ENCODE measurements at places on chromosomes 5 and 9. TPM values are rescaled to one million over a fixed set of nuclear protein-coding genes. Genes with fewer than 3 reads are reported as not detected.

GRCh38 chr5:137782984-137783536, 28.9 kb upstream of the HNRNPA0 start:
- DNase-seq: no peak

The PCDH1 gene
- 10.0 TPM for polyA plus RNA-seq

- DNase-seq: no peak
Observed at GRCh38 chr5:142432369-142432863, 107.6 kb upstream of the SPRY4 start.

DNA sequence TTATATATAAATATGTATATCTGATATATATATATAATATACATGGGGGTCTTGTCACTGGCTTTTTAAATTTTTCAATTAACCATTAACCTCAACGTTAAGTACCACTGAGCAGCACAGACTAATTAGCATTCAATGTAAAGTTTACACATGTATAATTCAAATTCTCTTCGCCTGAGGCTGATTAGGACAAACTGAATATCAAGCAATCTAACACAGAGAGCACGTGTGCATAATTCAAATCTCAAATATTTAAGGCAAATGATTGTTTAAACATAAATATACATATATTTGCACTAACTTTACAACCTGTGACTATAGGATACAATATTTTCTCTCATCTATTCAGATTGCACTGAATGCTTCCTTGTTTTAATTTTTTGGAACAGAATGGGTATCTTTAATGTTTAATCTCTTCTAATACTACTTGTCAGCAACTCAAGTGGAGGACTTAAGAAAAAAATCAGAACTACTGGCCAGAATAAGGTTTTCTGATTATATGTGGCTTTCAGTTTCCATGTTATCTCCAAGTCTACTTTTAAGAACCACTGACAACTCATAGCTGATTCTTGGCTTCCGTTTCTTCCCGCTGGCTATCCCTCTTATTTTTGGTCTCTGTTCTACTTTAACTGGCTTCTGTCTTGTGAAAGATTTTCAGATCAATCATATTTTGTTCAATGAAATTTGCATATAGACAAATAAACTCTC, 204.8 kb downstream of the MLLT3 start:
- DNase-seq: no peak

GRCh38 chr9:133823189-133824105, 85.3 kb upstream of the SARDH start:
- DNase-seq: no peak

DNA sequence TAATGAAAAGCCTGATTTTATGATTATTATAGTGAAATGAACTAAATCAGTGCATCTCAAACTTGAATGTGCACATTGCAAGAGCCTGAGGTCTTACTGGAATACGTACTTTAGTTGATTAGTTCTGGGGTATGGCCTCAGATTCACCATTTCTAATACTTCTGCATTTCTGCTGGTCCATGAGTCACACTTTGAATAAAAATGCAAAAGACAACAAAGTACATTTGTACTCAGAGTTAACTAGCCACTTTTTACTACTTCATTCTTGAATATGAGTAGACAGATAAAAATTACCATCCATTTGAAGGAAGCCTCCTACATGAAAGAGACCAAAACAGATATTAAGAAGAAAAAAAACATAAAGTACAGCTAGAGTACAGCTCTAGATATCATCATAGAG, 27.1 kb upstream of the PRR16 start:
- no peak for DNase-seq

The SLC36A3 gene
- not detected for polyA plus RNA-seq

The NUTM2F gene
- not detected for polyA plus RNA-seq

GRCh38 chr9:89792189-89793123, 187.6 kb downstream of the GADD45G start:
- no peak for DNase-seq

- no peak for DNase-seq
Observed at GRCh38 chr5:124910354-124911016, 164.0 kb upstream of the ZNF608 start.

The RALGPS1 gene
- 0.97 TPM for polyA plus RNA-seq

- no peak for DNase-seq
Observed at GRCh38 chr9:3956081-3956671, 343.7 kb downstream of the GLIS3 start.

GRCh38 chr5:168244838-168245559, 46.4 kb upstream of the WWC1 start:
- DNase-seq: no peak

- no peak for DNase-seq
Observed at GRCh38 chr5:57834829-57835608, 352.4 kb upstream of the ACTBL2 start.

The INSL4 gene
- polyA plus RNA-seq: not detected

GRCh38 chr5:2876183-2876582, 124.7 kb upstream of the IRX2 start:
- no peak for DNase-seq

The FKTN gene
- polyA plus RNA-seq: 11.0 TPM

DNA sequence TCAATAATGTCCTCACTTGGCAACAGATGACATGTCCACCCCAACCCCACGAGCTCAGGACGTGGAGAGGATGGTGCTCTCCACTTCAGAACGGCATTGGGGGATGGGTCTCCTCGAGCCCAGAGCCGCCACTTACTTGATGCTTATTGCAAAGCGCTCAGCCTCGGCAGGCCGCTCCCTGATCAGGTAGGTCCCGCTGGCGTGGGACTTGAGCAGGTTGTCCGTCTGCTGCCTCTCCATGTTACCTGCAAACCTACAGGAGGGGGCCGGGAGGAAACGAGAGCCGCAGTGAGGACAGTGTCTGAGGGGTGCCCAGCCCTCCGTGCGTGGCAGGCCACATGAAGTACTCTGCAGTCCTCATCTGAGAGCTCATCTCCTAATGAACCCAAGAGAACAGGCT, 36.6 kb upstream of the SARDH start:
- no peak for DNase-seq

The AGTPBP1 gene
- polyA plus RNA-seq: 11.1 TPM

DNA sequence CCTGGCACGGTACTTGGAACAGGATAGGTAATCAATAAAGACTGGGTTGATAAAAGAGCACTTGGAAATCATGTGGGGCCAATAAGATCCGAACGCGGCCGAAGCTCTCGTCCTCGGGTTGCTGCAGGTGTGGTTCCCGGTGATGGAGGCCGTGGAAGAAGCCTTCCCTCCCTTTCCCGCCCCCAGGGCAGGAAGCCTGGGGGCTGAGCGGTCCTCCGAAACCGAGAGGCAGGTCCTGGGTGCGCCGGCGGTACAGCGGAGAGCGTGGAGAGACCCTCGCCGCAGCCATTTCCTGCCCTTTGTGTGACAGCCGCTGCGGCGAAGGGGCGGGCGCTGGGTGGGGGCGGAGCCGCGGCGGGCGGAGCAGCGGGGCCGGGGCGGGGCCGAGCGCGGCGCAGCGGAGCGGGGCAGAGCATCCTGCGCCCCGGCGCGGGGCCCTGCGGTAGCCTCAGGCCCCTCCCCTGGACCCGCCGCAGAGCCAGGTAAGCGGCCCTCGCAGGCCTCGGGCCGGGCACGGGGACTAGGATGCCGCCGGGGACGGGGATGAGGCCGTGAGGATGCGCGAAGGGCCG, at the start of gene CYFIP2:
Gene CYFIP2, plus strand, starts transcription at position 410 of the 572 bp plus-strand sequence. CDS start 19,239 bp downstream, outside the sequence.
- no peak for DNase-seq

- DNase-seq: no peak
Observed at GRCh38 chr5:16489322-16489791, 23.8 kb upstream of the ZNF622 start.

- DNase-seq: peak; percentile 7
Observed at GRCh38 chr5:68924481-68925145, 169.2 kb upstream of the SLC30A5 start.

DNA sequence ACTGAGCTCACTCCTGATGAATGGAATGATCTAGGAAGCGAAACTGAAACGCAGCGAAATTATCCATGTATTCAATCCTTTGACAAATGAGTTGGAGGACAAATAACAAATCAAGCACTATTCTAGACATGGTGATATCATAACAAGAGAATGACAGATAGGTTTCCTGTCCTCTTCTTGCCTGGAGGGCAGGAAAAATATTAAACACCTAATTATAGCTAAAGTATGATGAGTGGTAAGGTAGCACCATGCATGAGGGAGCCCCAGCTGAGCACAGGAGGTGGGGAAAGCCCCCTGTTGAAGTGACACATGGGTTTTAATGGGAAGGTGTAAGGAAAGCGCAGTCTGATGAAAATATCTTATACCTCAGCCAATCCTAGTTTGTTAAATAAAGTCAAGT, 225.2 kb downstream of the NPR3 start:
- DNase-seq: no peak

DNA sequence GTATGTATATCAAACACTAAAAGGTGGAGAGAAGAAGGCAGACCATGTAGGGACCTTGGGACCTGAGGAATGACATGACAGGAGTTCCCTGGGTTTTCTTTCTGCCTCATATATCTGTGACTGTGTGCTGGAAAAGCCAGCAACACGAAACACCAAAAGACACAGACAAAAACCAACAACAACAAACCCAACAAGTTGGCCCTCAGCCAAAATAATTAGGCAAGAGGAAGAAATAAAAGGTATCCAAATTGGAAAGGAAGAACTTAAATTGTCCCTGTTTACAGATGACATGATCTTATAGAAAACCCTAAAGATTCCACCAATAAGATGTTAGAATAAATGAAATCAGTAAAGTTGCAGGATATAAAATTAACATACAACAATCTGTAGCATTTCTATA, 21.7 kb downstream of the ABO start:
- DNase-seq: no peak

The PTGDS gene
- not detected for polyA plus RNA-seq

The SV2C gene
- polyA plus RNA-seq: 0.02 TPM

DNA sequence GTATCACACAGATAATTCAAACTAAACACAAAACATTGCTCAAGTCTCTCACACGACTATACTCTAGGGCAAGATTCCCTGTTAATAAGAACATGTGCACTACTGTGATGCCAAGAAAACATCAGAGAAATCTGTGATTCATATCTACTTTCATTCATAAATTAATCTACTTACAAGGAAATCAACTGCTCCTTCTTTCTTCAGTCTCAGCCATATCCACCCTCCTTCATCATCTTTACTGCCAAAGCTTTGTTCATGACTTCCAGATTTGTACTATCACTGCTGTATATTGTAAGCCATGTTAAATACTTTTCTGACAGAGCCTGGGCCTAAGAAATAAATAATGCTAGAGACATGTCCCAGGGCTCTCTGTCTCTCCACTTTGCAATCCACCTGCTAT, 35.1 kb downstream of the CTNNAL1 start:
- DNase-seq: no peak

GRCh38 chr9:124870723-124871122, 8.8 kb downstream of the ARPC5L start:
- DNase-seq: no peak

GRCh38 chr5:93307557-93307956, 273.5 kb downstream of the NR2F1-AS1 start:
- DNase-seq: no peak

DNA sequence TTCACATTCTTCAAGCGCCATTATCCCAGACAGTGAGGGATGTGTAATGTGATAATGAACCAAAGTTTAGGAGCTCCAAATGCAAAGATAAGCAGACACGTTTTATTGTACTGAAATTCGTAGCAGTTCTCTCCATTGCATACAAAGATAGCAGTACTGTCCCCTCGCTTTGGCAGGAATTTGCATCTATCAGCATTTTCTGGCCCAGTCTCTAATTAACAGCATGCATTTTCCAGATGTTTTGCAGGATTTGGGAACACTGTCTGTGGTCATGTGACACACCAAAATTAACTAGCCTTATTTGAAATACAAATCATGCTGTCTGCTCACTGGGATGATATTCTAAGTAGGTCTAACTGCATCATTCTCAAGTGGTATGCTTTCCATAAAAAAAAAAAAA, 235.9 kb upstream of the TRPM3 start:
- no peak for DNase-seq
